ENCODE measurements at places on chromosomes 11 and 22.

DNA sequence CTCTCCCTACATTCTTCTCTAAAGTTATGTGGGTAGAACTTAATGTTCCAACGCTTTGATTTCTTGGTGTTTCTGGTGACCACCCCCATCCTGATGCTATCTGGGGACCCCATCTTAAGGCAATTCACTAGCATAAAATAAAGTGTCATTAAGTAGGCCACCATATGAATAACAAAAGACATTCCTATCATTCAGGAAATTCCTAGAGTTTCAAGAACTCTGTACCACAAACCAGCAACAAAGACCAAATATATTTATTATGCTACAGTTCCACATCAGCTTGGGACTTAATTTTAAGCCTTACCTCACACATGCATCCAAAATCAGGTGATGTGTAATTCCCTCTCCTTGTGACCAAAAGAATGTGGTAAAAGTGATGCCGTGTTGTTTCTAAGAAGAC is 254.6 kb upstream of the LRRC4C start:
- DNase-seq, result no peak

DNA sequence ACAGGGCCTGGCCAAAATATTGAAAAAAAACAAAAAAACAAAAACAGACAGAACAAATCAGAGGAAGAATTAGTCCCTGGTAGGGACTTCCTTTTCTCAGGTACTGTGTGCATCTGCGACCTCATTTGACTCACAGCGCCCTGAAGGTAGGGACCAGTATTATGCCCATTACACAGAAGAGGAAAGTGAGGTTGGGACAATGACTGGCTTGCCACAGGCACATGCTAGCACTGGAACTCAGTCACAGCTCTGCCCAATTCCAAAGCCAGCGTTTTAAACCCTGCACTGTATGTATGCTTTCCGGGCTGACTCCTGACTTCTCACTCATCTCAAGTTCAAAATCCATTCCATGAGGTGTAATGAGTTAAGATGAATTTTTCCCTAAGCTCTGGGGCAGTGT is 3.3 kb downstream of the SEC14L4 start:
- DNase-seq, result no peak

DNA sequence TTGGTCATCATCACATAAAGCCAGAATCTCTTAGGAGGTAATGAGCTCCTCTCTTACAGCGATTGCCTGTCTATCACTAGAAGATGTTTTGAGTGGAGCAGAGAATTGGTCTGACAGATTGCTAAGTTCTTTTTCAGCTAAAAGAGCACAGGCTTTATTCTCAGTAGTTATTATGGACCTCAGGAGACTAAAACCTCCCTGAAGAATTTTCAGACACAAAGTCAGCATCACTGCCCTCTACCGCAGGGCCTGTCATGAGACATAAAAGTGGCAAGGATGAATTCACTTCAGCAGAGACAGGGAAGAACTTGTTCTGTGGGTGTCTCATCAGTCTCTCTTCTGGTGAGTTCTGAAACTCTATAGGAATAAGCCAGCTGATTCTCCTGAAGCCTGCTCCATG is at the start of gene OR51I2:
OR51I2 (plus strand) TSS at position 301 of the 400 bp plus-strand sequence. CDS start 4,166 bp downstream, outside the sequence.
- no peak for DNase-seq

DNA sequence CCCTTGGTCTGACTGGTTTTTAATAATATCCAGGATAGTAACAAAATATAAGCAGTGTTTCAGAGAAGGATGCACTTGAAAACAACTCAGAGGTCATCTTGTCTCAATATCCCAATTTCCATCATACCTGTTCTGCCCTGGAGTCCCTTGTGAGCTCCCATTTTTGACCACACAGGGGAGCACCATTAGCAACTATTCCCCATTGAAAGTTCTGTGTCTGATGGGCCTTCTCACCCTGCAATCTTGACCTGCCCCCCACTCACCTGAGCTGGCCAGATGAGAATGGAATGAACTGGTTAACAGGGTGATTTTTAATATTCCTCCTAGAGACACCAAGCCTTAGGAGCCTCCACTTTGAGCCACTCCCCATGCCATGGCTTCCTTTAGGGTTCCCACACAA is 3.8 kb upstream of the CAPN5 start:
- DNase-seq, result no peak

DNA sequence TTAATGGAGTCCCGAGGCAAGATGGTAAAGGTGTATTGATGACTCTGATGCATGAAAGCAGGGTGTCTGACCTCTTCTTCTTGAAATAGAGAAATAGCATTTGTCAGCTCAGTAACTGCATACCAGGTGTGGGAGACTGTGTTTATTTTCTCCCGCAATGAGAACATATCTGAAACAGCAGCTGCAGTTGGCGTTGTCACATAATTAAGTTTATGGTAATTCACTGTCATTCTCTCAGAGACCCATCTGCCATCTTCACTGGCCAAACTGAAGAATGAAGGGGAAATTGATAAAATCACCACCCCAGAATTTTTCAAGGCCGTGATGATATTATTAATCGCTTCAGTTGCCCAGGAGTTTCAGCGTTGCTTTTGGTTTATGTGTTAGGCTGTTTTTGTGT is 20.1 kb upstream of the MCHR1 start:
- no peak for DNase-seq

DNA sequence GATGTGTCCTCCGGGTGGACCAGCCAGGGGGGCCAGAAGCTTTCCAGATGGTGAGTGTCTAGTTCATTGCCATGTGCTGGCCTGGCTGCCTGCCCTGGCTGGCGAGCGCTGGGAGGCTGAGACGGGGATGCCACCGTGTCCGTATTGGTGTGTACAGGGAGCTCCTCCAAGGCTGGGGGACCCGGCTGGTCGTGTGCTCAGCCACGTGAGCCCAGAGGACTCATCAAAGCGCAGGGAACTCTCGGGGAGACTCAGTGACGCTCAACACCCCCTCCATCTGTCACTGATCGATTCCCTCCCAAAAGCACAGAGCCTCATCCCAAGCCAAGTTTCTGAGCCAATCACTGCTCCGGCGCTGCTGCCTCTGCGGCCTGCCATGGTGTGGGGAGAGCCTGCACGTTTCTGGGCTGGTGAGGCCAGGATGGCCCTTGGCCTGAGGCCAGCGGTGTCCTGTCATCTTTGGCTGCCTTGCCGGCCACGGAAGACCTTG is 423.7 kb downstream of the SHANK2 start:
- DNase-seq, result no peak

DNA sequence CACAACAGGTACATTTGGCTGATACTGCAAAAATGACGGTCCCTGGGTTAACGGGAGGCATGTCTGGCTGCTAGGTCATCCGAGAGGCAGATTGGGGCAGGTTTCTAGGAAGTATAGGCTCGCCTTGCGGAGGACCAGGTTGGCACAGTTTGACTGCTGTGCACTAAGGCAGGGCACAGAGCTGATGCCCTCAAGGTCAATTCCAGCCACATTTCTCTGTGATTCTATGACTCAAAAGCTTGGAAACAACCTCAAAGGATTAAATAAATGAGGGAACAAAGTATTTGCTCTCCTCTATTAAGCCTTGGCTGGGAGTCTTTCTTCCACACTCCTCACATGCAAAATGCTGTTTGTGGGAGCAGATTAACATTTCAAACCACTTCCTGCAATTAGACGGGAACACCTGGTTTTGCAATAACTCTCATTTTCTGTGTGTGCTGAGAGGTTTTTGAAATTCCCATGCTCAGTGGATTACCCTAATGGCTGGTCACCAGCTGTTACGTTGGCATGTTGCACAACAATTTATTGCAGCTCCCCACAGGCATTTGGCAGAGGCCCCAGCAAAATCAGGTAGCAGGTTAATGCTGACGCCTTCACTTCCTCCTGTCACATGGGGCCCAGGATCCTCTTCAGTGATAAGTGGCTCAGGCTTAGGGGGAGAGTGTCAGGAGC is 61.0 kb upstream of the PLET1 start:
- DNase-seq, result no peak

GRCh38 chr11:88515002-88515401 is 177.5 kb upstream of the CTSC start:
- no peak for DNase-seq

- no peak for DNase-seq
Observed at GRCh38 chr11:86972734-86973133, 17.5 kb upstream of the FZD4 start.

DNA sequence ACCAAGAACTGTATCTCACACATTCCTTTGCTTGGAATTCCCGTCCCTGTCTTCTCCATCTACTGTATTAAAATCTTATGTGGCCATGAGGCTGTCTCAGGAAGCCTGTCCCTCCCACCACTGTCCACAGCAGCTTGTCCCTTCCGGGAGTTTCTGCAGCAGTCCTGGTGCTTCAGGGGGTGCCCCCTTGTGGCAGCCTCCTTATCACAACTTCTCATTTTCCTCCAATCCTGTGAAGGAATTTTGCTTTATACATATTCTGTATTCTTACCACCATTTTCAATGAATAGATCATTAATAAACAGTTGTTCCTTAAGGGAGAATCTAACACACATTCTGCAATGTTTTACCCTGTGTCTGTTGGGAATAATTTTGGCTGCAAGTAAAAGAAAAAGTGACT is 220.4 kb upstream of the RAG2 start:
- DNase-seq, result peak; percentile 38

GRCh38 chr11:111550258-111550657 is 9.7 kb downstream of the LAYN start:
- no peak for DNase-seq

DNA sequence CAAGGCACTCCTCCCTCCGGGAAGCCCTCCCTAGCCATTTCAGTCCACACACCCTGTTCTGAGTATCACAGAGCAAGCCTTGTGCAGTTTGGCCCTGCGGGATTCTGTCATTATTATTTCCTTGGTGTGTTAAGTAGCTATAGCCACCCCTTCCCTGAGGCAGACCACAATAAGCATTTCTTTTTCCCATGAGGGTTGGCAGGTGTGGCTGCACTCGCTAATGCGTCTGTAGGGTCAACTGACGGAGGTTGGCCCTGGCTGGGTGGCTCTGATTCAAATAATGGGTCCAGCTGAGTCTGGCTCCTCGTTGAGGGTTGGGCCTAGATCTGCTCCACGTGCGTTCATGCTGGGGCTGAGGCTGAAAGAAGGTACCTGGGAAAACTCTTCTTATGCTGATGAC is 5.1 kb downstream of the F2 start:
- DNase-seq, result peak; percentile 29

- no peak for DNase-seq
Observed at GRCh38 chr11:34148504-34149165, 43.2 kb downstream of the NAT10 start.

DNA sequence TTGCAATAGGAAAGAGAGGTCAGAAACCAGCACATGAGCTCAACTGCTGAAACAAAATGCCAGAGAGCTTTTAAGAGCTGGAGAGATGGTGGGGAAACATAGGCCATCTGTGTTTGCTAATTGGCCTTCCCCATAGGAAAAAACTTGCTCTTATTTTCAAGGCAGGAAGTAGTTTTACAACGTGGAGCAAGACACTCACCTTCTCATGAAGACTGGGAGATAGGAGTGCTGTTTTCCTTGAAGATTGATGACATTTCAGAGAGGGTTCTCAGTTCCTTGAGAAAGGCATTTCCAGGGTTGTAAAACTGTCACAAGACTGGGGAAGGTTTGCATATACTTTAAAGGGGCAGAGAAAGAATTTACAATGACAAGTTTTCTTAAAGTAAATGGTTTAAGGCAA is 586.3 kb upstream of the RAG2 start:
- no peak for DNase-seq

DNA sequence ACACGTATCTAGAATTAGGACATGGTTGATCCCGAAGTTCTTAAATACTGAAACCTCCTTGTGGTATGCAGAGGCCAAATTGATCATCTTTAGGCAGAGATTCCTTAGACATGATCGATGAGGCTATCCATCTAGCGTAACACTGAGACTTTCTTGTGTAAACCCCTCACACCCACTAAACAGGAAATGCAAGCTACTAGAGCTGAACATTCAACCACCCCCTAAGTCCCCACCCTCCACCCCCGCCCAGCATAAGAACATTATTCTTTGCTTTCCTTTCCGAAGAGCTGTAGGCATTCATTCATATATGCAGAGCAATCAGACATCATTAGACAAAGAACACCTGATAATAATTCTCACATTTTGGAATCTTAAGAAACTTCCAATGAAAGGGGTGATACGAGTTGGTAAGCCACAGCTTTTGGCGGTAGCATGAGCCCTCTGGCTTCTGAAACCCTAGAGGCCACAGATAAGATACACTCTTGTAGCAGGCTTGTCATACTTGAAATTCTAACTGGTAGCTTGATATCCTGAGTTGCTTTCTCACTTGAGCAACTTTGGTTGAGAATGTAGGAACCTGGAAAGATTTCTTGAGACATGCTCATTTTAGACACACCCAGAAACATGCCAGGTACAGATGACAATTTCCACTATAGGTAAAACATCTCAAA is 42.2 kb downstream of the FLI1 start:
- DNase-seq, result peak; percentile 70

DNA sequence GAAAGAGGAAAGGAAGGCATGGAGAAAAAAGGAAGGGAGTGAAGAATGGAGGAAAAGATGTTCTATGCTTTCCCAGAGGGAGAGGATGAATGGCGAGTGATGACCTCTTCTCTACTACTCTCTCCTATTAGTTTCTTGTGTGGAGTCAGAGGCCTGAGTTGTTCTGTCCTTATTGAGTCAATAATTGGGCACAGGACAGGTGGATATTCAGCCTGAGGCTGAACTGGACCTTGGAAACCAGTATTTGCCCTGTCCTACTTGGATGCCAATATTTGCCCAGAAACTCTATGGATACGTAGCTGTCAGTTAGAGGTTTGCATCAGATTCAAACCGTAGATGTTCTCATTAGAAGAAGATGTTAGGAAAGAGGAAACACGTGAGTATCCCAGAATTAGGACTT is 17.6 kb upstream of the SWAP70 start:
- DNase-seq, result no peak
